ENCODE measurements at places on chromosomes 12 and 14. TPM values are rescaled to one million over a fixed set of nuclear protein-coding genes. Genes with fewer than 3 reads are reported as not detected.

- no peak for DNase-seq
Observed at GRCh38 chr14:104534036-104534435, 45.5 kb upstream of the C14orf180 start.

GRCh38 chr12:41101806-41102205 is 86.3 kb upstream of the PDZRN4 start:
- no peak for DNase-seq

GRCh38 chr12:116436561-116437249 is 122.5 kb upstream of the MAP1LC3B2 start:
- DNase-seq = no peak

CLECL1 gene
- total RNA-seq = 6.0 TPM

SOAT2 gene
- 5.3 TPM for total RNA-seq

- DNase-seq = no peak
Observed at GRCh38 chr12:103909811-103910210, 20.4 kb upstream of the HSP90B1 start.
